ENCODE measurements at places on chromosomes 4 and X.

- no peak for DNase-seq
Measured at GRCh38 chr4:138405466-138405891, 163.3 kb upstream of the SLC7A11 start.

DNA sequence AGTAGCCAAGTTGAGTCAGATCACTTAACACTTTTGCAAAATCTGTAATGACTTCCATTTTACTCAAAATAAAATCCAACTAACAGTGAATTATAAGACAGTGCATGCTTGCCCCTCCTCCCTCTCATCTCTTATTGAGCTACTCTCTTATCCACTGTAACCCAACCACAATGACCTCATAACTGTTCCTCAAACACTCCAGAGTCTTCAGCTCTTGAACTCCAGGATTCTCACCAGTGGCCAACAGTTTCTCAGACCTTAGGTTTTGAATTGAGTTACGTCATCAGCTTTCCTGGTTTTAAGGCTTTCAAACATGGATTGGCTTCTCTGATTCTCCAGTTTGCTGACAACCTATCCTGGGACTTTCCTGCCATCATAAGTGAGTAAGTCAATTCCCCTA lies 938.3 kb downstream of the RAB28 start:
- DNase-seq: no peak

- DNase-seq: no peak
Measured at GRCh38 chr4:176443646-176444409, 124.1 kb downstream of the SPCS3 start.

DNA sequence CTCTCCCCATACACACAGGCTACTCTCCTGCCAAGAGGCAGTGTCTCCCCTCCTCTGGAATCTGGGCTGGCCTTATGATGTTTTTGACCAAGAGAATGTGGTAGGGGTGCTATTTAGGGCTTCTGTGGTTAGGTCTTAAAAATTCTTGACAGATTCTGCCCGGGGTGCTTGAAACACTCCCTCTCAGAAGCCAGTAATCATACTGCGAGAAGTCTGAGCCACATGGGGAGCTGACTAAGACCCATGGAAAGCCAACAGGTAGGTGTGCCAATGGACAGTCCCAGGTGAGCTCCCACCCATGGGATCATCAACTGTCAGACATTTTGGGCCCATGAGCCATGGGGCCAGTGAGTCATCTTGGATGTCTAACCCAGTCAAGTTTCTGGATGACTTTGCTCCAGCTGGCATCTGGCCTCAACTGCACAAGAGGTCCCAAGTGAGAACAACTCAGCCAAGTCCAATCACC lies 315.7 kb downstream of the FBXW7 start:
- DNase-seq: no peak

DNA sequence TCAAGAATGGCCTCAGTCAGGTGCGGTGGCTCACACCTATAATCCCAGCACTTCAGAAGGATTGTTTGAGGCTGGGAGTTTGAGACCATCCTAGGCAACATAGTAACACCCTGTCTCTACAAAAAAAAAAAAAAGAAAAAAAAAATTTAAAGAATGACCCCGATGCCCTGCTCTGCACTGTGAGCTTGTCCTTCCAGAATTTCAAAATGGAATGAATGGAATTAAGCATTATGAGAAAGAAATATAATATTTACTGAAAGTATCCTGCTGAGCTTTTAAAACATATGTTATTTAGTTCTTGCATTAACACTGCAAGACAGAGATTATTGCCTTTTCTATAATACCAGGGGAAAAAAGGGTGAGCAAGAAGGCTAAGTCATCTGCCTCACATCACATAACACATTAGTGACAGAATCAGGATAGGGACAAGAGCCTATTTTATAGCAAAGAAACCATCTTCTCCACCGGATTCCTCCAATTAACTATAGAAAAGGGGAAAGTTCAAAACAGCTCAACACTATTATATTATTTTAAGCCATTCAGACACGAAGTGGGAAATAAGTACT lies 41.9 kb upstream of the GAB1 start:
- no peak for DNase-seq

DNA sequence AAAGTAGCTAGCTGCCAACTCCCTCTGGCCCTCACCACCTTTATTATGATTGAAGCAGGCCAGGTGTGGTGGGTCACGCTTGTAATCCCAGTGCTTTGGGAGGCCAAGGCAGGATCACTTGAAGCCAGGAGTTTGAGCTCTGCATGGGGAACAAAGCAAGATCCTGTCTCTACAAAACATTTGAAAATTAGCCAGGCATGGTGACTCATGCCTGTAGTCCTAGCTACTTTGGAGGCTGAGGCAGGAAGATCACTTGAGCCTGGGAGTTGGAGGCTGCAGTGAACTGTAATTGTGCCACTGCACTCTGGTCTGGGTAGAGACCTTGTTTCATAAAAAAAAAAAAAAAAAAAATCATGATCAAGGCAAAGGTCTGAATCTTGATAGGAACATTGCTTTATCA lies 467.0 kb upstream of the DIPK2B start:
- DNase-seq: no peak

DNA sequence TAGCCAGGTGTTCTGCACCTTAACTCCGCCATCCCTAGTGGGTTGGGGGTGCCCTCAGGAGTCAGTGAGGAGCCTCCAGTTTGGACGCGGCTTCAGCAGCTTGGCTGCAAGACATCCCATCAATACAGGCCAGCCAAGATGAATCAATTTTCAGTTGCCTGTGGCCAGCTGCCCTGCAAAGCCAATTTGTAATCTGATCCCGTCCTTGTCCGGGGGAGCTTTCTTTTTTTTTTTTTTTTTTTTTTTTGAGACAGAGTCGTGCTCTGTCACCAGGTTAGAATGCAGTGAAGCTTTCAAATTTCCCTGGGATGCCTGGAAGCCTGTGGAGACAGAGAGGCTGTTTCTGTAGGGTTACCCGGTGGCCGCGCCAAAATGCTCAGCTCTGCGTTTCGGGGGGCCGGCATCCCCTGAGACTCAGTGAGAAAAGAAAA lies 192.5 kb downstream of the ASMT start:
- no peak for DNase-seq

DNA sequence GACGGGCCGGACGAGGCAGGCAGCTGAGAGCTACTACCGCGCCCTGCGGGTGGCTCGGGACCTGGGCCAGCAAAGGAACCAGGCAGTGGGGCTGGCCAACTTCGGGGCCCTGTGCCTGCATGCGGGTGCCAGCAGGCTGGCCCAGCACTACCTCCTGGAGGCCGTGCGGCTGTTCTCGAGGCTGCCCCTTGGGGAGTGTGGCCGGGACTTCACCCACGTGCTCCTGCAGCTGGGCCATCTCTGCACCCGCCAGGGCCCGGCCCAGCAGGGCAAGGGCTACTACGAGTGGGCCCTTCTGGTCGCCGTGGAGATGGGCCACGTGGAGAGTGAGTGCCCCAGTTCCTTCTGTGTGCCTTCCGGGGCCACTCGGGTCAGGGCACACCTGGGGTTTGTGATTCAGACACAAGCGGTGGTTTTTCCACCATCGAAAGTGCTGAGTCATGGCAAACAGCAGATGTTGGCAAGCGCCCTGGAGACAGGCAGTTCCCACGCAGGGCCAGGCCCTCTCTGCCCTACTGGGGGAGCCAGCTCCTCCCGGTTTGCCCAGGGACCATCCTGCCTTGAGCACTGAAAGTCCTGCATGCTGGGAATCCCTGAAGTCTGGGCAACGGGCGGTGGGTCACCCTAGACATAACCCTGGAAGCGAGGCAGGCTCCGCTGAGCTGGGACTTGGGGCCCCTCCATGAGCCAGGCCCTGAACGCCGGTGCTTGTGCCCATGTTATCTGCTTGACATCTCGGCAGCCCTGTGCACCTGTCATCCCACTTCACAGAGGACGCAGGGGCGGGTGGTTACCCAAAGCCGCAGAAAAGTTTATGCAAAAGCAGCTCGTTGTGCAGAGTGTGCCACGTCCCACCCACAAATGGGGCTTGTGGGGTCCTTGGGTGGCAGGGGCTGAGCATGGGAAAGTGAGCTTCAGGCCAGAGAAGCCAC lies 29.5 kb downstream of the SH3TC1 start:
- peak; percentile 59 for DNase-seq

- no peak for DNase-seq
Measured at GRCh38 chrX:130893356-130894085, 9.5 kb downstream of the ENOX2 start.

GRCh38 chr4:138946306-138946705 lies 69.3 kb upstream of the NOCT start:
- peak; percentile 9 for DNase-seq

DNA sequence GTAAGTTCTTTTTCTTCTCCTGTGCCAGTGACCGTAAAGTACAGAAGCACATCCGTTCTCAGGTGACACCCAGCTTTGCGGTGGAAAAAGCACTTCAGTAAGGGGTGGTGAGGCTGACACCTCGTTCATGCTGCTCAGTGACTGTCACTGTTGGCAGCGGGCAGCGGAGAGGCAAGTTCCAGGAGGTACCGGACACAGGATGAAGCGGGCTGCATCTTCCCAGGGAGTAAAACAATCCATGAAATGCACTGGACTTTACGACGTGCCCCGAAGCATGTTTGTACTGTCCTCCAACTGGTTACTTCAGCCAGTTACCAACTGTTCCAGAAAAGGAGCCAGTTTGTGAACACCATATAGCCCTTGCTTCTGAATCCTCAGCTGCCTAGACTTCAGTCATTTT lies 110.7 kb downstream of the ZNF827 start:
- no peak for DNase-seq

GRCh38 chrX:63713526-63713925 lies 71.5 kb downstream of the ARHGEF9 start:
- no peak for DNase-seq

- DNase-seq: peak; percentile 19
Measured at GRCh38 chr4:73662709-73663546, 42.7 kb upstream of the RASSF6 start.

GRCh38 chr4:180106122-180106521 lies 2137.1 kb upstream of the TENM3 start:
- no peak for DNase-seq

DNA sequence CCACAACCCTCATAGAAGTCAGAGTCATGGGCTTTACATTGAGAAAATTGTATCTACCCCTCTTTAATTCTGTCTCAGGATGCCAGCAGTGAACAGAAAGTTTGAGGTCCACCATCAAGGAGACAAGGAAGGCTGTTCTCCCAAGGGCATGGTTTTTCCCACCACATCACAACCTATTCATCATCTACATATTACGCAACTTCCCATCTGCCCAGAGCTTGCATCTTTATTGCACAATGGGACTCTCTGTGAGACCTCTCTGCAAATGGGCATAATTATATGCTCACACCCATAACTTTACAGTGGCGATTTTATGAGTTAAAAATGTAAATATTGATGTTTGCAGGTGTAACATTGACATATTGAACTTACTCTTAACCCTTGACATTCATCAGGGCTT lies 38.9 kb downstream of the PAGE2 start:
- DNase-seq: no peak

GRCh38 chr4:21801661-21802385 lies 146.7 kb downstream of the KCNIP4 start:
- no peak for DNase-seq

- DNase-seq: no peak
Measured at GRCh38 chrX:20361890-20362262, 95.2 kb upstream of the RPS6KA3 start.

DNA sequence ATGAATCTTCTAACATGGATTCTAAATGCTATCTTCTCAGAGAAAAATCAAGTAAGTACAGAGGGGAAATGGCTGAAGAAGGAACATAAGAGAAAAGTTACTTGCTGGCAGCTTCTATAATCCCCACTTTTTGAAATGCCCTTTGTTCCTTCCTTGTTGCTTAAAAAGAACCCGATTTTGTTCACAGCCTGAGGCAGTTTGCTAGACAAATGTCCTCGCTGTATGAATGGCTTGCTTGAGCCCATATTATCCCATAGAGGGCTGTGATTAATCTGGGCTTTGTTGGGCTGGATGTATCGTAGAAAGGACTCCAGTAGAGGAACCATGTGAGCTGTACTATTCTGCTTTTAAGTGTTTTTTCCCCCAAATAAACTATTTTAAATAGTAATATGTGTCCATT lies 134.3 kb upstream of the FGF13 start:
- DNase-seq: no peak

- no peak for DNase-seq
Measured at GRCh38 chr4:172898715-172899114, 269.9 kb upstream of the GALNT7 start.

- DNase-seq: no peak
Measured at GRCh38 chr4:38007645-38008044, 47.4 kb downstream of the PTTG2 start.

GRCh38 chr4:157701695-157701994 lies 471.2 kb downstream of the GASK1B start:
- DNase-seq: no peak

- DNase-seq: no peak
Measured at GRCh38 chr4:1462768-1463075, 56.5 kb upstream of the NKX1-1 start.

DNA sequence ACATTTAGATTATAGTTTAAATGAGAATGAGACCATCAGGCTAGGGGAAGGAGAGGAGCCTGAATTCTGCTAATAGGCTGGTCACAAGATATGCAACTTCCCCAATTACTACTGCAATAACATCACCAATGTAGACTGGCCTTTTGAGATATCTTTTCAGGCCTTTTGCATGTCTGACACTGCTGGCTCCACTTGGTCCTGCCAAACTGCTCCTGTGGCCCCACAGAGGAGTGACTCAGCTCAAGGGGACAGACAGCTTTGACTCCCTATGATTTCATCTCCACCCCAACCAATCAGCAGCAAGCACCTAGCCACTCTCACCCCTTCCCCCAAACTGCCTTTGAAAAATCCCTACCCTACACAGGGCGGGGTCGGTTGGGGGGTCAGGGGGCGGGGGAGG lies 22.8 kb downstream of the GPRIN3 start:
- DNase-seq: peak; percentile 48

DNA sequence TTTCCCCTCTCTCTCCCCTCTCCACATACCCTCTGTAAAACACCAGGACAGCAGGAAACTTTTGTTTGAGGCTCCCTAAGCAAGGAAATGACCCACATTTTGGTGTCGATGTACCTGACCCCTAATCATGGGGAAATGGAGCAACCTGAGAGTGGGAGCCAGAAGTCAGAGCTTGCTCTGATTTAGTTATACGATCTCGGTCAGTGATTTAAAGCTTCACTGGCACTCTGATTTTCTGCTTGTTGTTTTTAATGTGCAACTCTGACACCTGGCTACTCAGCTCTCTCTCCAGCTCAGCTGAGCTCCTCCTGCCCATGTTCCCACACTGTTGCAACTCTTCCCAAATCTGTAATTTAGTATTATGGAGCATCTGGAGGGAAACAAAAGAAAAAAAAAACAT lies 408.6 kb downstream of the ADAM29 start:
- no peak for DNase-seq

GRCh38 chr4:153539422-153539821 lies 73.3 kb downstream of the TMEM131L start:
- DNase-seq: no peak

- DNase-seq: no peak
Measured at GRCh38 chrX:97898798-97899197, 1015.1 kb downstream of the RPA4 start.

- DNase-seq: no peak
Measured at GRCh38 chrX:15501506-15501905, 899 bp downstream of the BMX start.

GRCh38 chr4:163017135-163017534 lies 149.6 kb downstream of the NAF1 start:
- no peak for DNase-seq

All from K562 (cell line).